ENCODE measurements at places on chromosomes 11 and 22.

DNA sequence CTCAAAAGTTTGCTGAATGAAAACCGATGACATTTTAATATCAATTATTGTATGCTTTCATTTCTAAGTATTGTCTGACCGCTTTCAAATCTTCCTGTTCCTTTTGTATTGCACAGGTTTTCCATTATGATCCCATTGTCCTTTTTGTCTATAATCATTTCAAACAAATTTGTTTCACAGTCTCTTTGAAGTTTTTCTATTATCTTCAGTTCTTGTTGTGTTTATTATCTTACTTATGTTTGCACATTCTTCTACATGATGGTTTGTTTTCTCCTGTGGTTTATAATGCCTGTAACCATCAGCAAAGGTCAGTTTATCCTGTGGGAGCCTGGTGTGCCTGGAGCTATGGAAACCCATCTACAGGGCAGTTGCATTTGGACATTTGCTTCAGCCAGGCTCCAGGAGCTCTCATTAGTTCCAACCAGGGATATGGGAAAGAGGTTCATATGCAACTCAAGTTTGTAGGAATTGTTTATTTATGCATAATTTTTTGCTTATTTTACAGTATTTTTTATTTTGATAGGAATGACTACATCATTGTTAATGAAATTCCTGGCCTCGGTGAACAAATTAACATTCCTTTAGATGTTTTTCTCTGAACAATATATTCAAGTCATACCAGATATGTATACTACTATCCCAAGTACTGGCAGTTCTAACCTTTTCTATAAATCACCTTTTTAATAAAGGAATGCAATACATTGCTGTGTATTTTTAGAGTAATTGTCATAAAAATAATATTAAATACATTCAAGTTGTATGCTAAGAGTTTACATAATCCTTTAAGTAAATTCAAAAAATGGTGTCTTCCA, 179.2 kb downstream of the SBF2 start:
- no peak for DNase-seq

GRCh38 chr11:110858547-110858921, 146.3 kb upstream of the ARHGAP20 start:
- no peak for DNase-seq

- DNase-seq: no peak
Measured at GRCh38 chr11:5178046-5178837, 22.2 kb downstream of the OR51V1 start.

GRCh38 chr11:74895340-74896116, 53.4 kb downstream of the XRRA1 start:
- DNase-seq: no peak

GRCh38 chr11:62671608-62672389, at the start of the genes LBHD1 and UQCC3:
TSS of gene LBHD1 (minus strand) at chr11:62672267. CDS start at chr11:62670031, 2,236 bp downstream.
TSS of gene UQCC3 (plus strand) at chr11:62671673. CDS start at chr11:62671746, 73 bp downstream.
- peak; percentile 59 for DNase-seq

DNA sequence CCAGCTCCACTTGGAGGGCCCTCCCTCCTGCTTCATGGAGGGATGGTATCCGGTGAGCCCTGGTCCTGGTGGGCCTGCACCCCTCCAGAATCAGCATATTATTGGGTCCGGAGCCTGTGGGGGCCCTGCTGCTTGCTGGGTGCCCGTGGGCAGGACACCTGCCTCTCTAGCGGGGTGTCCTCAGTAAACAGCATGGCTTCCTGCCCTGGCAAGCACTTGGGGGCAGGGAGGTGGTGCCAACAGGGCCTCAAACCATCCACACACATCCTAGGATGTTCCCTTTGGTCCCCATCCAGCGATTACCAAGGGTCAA, 108.3 kb downstream of the CTTN start:
- no peak for DNase-seq

DNA sequence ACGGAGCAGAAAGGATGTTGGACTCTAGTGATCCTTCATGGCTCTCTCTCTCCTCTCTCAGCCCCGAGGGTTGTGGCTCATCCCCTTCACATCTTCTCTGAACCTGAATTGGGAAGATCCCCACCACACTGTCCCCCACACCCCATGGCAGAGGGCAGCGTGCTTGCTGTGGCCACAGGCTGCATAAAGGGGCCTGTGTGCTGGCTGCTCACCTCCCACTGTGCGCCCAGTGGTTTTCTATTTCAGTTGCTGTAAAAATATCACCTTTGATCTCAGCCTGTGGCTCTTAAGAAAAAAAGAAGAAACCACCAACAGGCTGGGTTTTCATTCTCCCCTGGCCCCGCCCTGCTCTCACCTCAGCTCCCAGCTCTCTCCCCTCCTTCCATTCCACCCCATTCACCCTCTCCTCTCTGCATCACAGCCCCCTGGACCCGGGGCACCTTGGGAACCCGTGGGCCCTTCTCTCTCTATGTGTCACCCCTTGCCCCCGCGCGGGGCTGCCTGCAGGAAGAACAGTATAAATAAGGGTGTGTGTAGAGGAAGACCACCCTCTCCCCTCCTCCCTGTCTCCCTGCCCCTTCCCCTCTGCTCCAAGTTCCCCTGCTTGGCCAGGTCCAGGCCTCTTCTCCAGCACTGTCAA, 25.8 kb upstream of the WNT11 start:
- DNase-seq: no peak

GRCh38 chr22:41636467-41636866, 15.4 kb downstream of the XRCC6 start:
- DNase-seq: no peak

DNA sequence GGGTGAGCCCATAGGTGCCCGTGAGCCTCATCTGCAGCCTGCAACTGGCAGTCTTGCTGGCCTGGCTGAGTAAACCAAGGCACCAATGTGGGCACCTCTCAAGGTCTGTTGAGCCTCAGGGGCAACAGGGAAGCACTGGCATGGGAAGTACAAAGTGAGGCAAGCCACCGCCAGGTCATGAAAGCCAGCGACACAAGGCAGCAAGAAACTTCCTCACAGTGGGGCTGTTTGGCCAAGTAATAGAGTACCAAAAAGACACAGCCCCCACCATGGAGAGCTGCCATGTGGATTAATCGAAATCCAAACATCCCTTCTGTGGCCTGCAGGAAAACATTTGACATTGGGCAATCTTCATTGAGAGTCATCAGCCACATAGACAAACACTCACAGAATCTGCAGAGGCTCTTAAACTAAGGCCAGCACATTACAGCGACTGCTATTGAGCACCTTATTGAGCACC, 43.6 kb upstream of the FIBIN start:
- no peak for DNase-seq

- DNase-seq: no peak
Measured at GRCh38 chr11:105023003-105023402, at the start of gene CASP5. TSS of gene CASP5 (minus strand) at chr11:105023168. CDS start at chr11:105023136, 32 bp downstream.

GRCh38 chr11:88377144-88377543, 39.6 kb upstream of the CTSC start:
- no peak for DNase-seq

DNA sequence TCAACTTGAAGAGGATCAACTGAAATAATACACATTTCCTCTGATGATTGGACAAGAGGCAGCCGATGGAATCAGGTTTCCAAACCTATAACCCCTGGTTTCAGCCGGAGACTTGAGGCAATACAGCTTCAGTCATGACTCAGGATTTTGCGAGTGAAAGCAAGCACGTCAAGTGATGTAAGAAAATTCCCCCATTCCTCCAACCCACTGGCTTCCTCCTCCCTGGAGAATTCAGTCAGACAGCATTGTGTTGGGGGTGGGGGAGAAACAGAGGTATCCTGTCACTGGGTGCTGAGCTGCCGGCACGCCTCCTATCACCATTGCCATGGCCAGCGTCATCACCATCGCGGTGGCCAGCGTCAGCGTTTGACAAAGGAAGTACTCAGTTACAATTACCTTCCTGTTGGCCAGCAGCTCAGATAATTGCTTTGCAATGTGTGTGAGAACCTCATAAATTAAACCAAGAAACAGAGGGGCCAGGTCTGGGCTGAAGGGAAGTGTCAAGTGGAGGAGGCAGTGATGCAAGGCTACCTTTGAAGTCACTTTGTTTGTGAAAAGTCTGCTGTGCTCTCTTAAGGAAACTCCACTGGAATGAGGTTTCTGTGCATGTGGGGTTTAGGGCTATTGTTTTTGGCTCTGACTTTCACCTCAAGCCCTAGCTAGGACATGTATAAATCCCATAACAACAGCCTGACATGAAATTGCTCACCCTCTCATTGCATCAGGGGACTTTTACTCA, 50.2 kb downstream of the LIF start:
- DNase-seq: no peak

DNA sequence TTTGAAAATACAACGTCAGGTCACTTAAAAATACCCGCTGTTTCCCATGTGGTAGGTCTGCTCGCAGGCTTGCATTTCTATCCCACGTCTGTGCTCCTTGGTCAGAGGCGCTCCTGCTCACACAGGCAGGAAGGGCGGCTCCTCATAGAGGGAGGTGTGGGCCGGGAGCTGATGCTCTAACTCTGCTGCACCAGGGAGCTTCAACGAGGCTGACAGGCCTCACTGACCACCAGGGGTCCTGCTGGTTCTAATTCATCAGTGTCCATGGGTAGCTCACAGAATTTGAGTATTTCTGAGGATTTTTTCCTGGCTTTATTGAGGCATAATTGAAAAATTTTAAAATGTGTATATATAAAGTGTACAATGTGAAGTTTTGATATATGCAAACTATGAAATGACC, 68.5 kb downstream of the PIWIL3 start:
- DNase-seq: no peak

- no peak for DNase-seq
Measured at GRCh38 chr22:19764636-19765476, 4.3 kb downstream of the TBX1 start.

GRCh38 chr11:26987272-26987671, 6.6 kb upstream of the FIBIN start:
- no peak for DNase-seq

GRCh38 chr22:46478083-46478551, 59.3 kb downstream of the CELSR1 start:
- no peak for DNase-seq

DNA sequence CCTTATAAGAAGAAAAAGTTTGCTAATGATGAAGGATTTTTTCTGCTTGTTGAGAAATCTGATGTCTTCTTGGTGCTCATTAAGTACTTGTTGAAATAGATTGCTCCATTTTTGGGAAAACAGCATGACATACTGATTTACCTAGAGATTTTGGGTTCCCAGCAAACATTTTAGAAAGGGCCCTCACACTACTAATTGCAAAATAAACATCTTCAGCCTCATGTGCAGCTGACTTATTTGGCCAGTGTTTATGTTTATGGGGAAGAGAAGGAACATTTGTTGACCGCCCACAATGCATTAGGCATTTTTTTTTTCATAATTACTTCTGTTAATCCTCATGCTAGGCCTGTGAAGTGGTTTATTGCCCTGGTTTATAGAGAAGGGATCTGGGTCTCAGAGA, 40.1 kb downstream of the LDLRAD3 start:
- no peak for DNase-seq

DNA sequence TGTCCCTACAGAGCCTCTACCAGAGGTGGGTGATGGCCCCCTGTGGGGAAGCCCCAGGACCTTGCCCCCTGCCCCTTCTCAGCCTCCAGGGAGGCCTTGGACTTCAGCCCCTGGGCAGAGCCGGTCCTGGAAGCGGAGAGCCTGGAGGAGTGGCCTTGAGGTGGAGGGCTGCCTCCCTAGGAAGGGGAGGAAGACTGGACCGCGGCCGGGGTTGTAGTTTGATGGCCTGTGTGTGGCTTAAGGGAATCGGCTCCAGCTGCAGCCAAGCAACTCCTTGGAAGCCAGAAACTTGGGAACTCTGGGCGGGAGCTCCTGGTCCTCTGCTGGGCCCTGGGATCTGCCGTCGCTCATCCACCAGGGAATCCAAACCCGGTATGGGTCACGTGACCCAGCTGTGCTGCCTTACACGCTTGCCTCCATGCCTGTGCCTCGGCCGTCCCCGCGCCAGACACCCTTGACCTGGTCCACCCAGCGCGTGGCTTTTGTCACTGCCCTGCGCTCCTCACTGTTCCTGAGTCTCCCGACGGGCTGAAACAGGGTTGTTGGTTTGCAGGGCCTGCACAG, 23.5 kb upstream of the ARHGAP8 start:
- no peak for DNase-seq

DNA sequence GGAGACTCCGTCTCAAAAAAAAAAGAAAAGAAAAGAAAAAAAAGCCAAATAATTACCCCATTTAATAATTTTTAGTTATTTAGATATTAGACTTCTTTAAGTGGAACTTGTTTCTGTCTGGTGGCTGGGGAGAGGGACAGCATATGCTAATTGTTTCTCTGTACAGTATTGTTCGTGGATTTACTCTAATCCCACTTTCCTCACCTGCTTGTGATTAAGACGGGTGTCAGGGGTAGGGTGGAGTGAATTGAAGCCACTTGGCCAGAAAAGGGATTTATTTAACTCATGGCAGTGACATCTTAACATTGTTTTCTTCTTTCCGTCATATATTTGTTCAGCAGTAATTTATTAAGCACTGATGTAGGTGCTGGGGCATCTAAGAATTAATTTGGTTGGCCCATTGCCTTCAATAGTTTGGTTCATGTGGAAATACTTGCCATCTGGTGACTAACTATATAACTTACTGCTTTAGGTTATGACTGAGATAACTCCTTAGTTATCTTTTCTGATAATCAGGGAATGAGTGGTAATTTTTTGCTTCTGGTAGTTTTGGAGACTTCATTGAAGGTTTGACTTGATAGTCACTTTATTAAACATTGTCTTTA, 4.6 kb downstream of the TNRC6B start:
- no peak for DNase-seq

- DNase-seq: no peak
Measured at GRCh38 chr11:27864091-27864491, 163.8 kb upstream of the BDNF start.

DNA sequence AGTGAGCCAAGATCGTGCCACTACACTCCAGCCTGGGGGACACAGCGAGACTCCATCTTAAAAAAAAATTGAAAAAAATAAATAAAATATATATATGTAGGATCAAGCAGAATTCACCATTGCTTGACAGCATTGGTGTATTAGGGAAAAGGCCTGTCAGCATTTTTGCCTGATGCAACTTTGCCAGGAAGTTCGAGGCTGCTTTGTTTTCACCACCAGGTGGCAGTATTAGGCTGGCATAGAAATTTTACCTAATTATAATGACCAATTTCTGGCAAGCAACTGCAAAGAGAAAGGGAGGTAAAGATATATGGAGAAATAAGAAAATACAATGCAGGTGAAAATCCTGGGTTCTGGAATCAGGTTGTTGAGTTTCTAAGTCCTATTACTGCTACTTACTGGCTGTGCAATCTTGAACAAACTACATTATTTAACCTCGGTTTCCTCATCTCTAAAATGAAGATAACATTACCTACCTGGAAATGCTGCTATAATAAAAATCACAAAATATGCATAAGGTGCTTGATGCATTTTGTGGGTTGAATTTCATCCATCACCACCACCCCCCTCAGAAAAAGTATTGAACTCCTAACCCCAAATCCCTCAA, 24.7 kb downstream of the LAYN start:
- DNase-seq: peak; percentile 2

- DNase-seq: no peak
Measured at GRCh38 chr22:49450498-49450897, 377.2 kb downstream of the BRD1 start.

DNA sequence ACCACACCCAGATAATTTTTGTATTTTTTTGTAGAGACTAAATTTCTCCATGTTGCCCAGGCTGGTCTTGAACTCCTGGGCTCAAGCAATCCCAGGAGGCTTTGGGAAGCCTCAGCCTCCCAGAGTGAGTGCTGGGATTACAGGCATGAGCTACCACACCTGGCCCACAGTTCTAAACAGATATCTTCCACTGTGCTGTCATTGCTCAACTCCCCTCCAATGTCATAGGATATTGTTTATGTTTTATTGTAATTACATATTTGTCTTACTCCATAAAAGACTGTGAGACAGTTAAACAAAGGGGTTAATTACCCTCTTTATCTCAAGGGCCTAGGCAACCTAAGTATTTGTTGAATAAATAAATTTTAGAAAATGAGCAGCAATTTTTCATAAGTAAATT, 204.2 kb downstream of the GRM5 start:
- no peak for DNase-seq
